ENCODE measurements at places on chromosomes 1 and 21. TPM values are rescaled to one million over a fixed set of nuclear protein-coding genes. Genes with fewer than 3 reads are reported as not detected.

The GBP3 gene
- 1.4 TPM for total RNA-seq

The EPHA10 gene
- total RNA-seq = not detected

The MTARC1 gene
- total RNA-seq = not detected

The LGR6 gene
- total RNA-seq = 0.22 TPM

DNA sequence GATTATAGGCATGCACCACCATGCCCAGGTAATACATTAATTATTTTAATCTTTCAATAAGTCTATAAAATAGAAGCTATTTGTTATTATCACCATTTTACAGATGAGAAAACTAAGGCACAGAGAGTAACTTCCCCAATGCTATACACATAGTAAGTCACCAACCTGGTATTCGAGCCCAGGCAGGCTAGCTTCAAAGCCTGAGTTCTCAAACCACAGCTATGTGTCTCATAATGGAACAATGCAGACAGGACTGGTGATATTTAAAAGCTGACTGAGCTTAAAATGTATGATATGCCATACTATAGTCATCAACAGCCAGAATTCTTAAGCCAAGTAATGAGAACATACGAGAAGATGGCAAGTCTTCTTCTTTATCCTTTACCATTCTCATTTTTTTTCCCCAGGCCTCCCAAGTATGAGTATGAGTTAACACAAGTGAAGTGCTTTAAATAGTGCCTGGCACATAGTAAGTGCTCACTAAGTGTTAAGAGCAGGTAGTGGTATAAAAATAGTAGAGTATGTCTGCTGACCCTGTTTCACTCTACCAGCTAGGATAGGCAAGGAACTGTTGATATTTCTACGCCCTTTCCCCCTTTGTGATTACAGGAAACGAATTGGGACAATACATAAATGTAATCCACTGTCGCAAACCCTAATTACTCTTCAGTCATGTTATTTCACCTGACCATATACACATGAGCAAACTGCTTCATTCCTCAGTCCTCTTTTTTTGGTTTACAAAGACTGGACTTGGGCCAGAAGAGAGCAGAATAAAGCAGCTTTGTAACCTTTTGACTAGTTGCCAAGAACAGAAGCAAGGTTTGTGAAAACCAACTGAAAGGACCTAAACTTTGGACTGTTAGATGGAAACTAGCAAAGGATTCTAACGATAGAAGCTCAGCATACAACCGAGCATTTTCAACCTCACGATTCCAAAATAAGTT, 9.5 kb downstream of the EYA3 start:
- H3K27me3 ChIP-seq = no peaks in the 10 kb centered on the region
- no peak overlapping the region for H3K27ac ChIP-seq
- no peak overlapping the region for H3K4me3 ChIP-seq

- H3K27ac ChIP-seq = no peak overlapping the region
- peaks cover 17% of the 10 kb centered on the region for H3K27me3 ChIP-seq
- no peaks in the 10 kb centered on the region for H3K4me1 ChIP-seq
These were observed 138.9 kb downstream of the ACTL8 start for GRCh38 chr1:17893891-17894631.

- peak overlapping the region; percentile 96 for H3K27ac ChIP-seq
- no peak for DNase-seq
- peaks cover 11% of the 10 kb centered on the region for H3K36me3 ChIP-seq
These were observed 644 bp upstream of the PBXIP1 start for GRCh38 chr1:154956544-154956941.

DNA sequence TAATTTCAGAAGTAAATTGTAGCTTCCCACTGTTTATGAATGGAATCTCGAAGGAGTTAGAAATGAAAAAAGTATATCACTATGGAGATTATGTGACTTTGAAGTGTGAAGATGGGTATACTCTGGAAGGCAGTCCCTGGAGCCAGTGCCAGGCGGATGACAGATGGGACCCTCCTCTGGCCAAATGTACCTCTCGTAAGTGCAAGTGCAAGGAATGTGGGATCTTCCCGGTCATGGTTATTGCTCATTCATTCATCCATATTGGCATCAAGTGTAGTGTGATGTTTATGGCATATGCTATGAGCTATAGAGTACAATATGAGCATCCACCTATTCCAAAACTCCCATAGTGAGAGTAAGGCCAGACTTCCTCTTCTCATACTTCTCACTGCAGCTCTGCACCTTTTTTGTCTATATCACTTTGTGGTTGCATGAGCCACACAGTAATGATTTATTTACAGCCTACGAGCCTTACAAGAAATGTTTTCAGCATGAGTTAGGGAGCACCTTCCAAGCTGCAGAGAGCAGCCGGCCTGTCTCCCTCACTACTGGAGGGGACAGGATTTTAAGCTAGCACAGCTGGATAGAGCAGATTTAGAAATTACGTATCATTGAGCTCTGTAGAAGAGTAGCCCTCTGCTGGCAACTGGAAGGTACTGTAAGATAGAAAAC, 24.9 kb upstream of the CR1L start:
- H3K4me3 ChIP-seq = no peak overlapping the region
- H3K36me3 ChIP-seq = no peaks in the 10 kb centered on the region
- H3K27ac ChIP-seq = no peak overlapping the region
- H3K4me1 ChIP-seq = peaks cover 4% of the 10 kb centered on the region
- H3K27me3 ChIP-seq = no peaks in the 10 kb centered on the region

GRCh38 chr21:45208627-45208951, 79.1 kb downstream of the POFUT2 start:
- no peak overlapping the region for H3K4me3 ChIP-seq
- no peak for DNase-seq
- H3K27me3 ChIP-seq = no peaks in the 10 kb centered on the region
- peaks cover 15% of the 10 kb centered on the region for H3K4me1 ChIP-seq

DNA sequence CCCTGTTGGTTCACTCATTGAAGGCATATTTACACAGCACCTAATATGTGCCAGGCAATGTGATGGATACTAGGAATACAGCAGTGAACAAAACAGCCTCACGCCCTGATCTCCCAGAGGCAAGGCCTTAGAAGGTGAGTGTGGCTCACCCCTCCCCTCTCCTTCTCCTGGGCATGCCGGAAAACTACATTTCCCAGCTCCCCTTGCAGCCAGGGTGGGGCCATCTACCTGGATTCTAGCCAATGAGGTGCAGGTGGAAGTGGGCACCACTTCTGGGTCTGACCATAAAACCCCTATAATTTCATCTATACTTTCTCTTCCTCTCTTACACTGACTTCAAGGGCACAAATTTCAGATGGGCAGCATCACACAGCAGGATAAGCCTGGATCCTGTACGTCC, 63.8 kb downstream of the FBXO2 start:
- DNase-seq = no peak
- H3K27ac ChIP-seq = no peak overlapping the region
- no peak overlapping the region for H3K4me3 ChIP-seq
- peaks cover 5% of the 10 kb centered on the region for H3K27me3 ChIP-seq
- no peaks in the 10 kb centered on the region for H3K4me1 ChIP-seq

DNA sequence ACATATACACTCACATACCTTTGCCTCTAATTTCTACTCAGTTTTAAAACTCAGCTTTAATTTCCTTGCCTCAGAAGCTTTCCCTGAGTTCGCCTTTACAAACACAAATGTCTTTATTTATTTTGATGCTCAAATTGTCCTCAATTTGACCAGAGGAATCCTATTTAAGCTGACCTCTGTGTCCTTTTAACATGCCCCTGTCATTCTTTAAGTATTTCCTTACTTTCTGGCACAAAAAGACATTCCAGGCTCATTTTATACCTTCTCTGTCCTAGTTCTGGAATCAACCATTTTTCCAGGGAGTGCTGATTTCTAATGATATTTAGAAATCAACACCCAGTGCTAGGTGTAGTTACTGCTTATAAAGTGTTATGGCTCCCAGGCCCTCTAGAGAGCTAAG, 82.5 kb downstream of the OSBPL9 start:
- no peaks in the 10 kb centered on the region for H3K36me3 ChIP-seq
- no peaks in the 10 kb centered on the region for H3K27me3 ChIP-seq
- DNase-seq = no peak
- H3K27ac ChIP-seq = no peak overlapping the region
- H3K4me1 ChIP-seq = peaks cover 2% of the 10 kb centered on the region

DNA sequence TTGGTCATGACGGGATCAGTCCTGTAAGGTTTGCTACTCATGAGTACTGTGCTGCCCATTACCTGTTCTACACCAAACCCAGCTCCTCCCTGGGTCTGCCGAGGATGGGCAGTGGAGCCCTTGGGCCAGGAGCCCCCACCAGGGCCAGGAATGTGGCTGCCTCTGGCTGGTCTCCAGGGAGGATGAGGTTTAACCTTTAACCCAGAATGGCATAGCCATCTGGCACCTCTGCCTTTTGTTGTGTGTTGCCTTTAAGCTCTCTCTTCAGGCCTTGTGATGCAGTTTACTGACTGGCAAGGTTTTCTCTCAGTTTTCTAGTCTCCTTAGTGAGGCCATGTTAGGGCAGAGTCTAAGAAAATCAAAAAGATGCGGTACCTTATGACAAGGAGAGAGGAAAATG, 38.6 kb downstream of the SIPA1L2 start:
- H3K4me1 ChIP-seq = peaks cover 25% of the 10 kb centered on the region
- no peak overlapping the region for H3K4me3 ChIP-seq
- no peak for DNase-seq
- no peaks in the 10 kb centered on the region for H3K27me3 ChIP-seq
- H3K27ac ChIP-seq = no peak overlapping the region

GRCh38 chr1:43449708-43450069, 4.0 kb downstream of the HYI start:
- DNase-seq = no peak
- H3K4me3 ChIP-seq = no peak overlapping the region
- peaks cover 24% of the 10 kb centered on the region for H3K36me3 ChIP-seq
- H3K27me3 ChIP-seq = peaks cover 4% of the 10 kb centered on the region
- peak overlapping the region; percentile 11 for H3K27ac ChIP-seq

DNA sequence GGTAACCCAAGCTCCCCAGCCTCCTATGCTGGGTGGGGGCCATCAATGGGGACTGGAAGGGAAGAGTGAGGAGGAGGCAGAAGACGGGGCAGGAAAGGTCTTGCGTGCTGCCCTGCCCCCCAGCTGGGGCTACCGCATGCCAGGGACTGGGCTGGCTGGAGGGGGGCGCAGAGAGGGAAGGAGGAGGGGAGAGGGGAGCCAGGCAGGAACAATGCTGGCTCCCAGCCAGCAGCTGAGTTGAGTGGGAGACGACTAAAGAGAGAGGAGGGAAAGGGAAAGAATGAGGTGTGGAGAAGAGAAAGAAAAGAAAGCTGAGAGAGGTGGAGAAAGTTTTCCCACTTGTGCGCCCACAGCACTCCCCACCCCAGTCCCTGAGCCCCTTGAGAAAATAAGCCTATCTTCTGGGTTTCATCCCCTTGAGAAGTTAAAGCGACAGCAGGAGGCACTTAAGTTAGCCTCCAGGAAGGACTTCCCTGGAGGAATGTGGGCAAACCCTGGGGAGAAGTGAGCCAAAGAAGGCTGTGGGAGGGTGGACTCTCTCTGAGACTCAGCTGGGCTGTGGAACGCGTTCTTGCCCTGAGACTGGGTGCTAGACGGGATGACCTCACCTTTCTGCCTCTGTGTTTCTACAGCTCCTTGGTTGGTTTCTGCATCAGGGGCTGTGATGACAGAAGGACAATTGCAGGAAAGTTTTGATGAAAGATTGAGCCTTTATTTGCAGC, 12.9 kb upstream of the NES start:
- H3K4me1 ChIP-seq = peaks cover 24% of the 10 kb centered on the region
- H3K27me3 ChIP-seq = peaks cover 49% of the 10 kb centered on the region
- no peak overlapping the region for H3K4me3 ChIP-seq
- no peak overlapping the region for H3K27ac ChIP-seq
- DNase-seq = no peak

GRCh38 chr1:6638226-6638625, 13.6 kb downstream of the THAP3 start:
- H3K4me1 ChIP-seq = no peaks in the 10 kb centered on the region
- DNase-seq = no peak
- H3K4me3 ChIP-seq = no peak overlapping the region
- no peak overlapping the region for H3K27ac ChIP-seq
- no peaks in the 10 kb centered on the region for H3K27me3 ChIP-seq

DNA sequence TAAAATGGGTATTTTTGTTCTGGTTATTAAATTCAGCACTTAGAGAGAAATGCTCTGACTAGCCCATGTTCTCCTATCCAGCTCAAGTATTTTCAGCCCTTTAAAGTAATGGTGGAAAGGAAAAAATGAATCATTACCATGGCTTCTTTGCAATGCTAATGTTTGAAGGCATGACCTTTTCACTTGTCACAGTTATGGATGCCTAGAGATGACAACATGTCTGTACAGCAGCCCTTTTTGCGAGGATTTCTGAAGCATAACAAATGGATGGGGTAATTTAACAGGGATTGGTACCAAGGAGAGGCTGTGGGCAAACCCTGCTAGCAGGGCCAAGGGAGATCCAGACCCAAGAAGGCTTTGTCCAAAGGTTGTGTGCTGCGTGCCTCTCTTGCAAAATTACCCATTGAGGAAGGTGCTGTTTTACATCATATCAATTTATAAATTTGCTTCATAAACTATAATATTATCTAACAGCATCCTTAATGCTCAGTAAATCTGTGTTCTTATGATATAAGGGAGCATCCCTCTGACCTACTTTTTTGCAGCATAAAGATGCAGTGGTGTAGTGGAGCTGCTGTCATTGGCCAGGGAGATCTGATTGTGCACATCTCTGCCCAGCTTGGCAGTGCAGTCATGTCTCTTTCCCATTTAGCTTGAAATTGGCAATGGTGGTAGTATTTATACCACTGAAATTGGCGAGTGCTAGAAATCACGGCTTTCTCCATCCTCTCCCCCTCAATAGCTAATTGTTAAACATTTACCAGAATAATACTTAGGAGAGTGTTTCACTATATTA, 327.1 kb downstream of the PCP4 start:
- H3K36me3 ChIP-seq = no peaks in the 10 kb centered on the region
- DNase-seq = no peak
- no peak overlapping the region for H3K4me3 ChIP-seq
- no peaks in the 10 kb centered on the region for H3K4me1 ChIP-seq

DNA sequence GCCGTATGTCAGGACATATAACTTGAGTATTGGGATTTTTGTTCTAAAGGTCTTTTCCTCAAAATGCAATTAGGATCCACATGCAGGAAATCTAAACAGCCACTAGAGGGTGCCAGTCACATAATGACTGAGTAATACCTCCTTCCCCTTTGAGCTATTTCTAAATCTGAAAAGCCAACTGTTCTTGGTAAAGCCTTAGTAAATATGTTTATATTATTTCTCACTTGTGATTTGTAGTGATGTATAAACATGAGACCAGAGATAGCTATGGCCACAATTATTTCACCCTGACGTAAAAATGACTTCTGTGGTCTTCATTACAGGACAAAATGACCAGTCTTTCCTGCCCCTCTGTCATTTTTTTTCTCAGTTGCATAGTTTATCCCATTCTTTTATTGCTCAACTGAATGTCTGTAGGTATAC, 41.0 kb upstream of the DR1 start:
- H3K27me3 ChIP-seq = no peaks in the 10 kb centered on the region
- H3K27ac ChIP-seq = no peak overlapping the region
- H3K4me3 ChIP-seq = no peak overlapping the region
- H3K4me1 ChIP-seq = no peaks in the 10 kb centered on the region
- peak; percentile 67 for DNase-seq
- H3K36me3 ChIP-seq = peaks cover 2% of the 10 kb centered on the region

GRCh38 chr1:87091425-87091824, 177.0 kb downstream of the HS2ST1 start:
- H3K27ac ChIP-seq = no peak overlapping the region
- DNase-seq = no peak
- no peaks in the 10 kb centered on the region for H3K27me3 ChIP-seq
- no peak overlapping the region for H3K4me3 ChIP-seq
- H3K4me1 ChIP-seq = peaks cover 2% of the 10 kb centered on the region
- H3K36me3 ChIP-seq = peaks cover 4% of the 10 kb centered on the region
